ENCODE measurements at places on chromosomes 7 and 10.

GRCh38 chr7:114588506-114588905, 173.9 kb downstream of the FOXP2 start:
- DNase-seq = no peak

- no peak for DNase-seq
Measured at GRCh38 chr7:7962851-7963250, 5.7 kb upstream of the GLCCI1 start.

DNA sequence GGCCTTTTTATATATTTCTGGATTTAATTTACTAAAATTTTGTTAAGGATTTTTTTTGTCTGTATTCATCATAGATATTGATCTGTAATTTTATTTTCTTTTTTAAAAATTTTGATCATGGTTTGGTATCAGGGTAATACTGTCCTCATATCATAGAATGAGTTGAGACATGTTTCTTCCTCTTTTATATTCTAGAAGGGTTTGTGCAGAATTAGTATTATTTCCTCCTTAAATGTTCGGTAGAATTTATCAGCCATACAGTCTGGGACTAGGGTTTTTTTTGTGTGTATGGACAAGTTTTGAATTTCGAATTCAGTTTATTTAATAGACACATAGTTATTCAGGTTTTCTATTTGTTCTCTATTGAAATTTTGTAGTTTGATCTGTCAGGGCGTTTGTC, 54.0 kb downstream of the SHOC2 start:
- DNase-seq = no peak

- DNase-seq = no peak
Measured at GRCh38 chr10:19570991-19571390, 245.2 kb upstream of the PLXDC2 start.

DNA sequence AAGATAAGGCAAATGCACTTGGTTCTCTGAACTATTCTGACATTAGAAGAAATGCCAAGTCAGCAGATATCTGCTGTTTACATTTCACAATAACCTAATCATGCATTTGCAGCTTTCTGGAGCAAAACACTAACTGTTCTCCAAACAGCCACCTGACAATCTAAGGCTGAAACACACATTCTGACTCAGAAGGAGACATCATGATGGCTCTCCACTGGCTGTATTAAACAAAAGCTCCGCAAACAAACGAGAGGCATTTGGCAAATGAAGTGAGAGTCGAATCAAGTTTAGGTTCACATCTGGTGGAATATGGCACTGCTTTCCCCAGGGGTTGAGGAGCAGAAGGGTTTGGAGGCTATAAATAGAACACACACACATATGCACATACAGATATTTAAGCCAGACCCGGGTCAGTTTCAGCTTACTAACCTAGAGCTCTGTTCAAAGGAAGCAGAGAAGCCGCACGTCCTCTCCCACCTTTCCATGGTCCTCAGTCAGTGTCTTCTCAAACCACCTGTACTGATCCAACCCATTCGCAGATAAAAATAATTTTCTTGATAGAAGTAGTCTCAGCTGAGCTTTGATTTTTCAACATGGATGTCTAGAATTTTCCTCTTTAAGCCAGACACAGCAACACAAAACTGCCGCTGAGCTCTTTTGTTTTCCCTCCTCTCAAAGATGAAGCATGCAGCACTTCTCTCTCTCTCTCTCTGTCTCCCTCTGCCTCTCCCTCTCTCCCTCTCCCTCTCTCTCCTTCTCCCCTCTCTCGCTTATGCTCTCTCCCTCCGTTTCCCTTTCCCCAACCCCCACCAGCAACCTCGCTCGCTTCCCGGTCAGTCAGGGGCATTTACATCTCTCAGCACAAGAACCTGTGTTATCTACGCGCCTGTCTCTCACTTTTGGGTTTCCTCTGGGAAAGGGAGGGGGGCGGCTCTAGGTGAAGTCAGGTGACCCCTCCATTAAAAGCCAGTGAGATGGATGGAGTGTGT, 682.8 kb downstream of the MAGI2 start:
- DNase-seq = no peak

DNA sequence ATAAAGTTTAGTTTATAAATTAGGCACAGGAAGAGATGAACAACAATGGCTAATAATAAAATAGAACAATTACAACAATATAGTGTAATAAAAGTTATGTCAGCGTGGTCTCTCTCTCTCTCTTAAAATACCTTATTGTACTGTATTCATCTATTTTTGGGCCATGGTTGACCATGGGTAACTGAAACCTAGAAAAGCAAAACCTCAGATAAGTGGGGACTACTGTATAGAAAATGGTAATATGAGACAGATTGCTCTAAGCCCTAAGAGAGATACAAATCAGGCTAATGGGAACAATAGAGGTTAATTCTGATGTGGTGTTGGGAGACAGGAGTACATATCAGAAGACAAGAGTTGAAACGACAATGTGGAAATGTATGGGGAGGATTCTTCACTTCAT, 86.2 kb downstream of the ZNF365 start:
- no peak for DNase-seq

DNA sequence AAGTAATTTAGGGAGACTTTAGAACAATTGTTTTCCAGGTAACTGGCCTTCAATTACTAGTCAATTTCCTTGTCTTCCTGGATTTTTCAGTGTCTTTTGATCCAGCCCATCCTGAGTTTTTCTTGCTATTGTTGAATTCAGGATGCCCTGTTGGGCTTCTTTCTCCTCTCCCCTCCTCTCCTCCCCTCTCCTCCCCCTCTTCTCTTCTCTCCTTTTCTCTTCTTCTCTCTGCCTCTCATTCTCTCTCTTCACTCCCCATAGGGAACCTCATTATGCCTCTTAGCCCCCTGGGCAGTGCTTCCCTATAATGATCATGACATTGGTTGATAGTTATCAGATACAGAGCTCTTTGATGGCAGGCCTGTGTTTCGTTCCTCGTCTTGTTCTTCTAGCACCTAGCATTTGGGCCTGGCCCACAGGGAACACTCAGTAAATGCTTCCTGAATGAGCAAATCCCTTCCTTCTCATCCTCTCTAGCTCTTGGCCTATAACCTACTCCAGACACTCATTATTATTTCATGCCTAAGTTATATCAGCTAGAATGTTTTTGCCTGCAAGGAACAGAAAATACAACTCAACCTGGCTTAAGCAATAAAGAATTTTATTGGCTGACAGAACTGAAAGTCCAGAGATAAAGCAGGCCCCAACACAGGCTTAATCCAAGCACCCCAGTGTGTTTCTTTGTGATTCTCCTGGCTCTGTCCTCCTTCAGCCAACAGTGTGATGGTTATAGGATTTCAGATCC, 56.8 kb downstream of the CACNB2 start:
- DNase-seq = no peak

- DNase-seq = no peak
Measured at GRCh38 chr7:50848203-50848602, 65.5 kb upstream of the GRB10 start.

DNA sequence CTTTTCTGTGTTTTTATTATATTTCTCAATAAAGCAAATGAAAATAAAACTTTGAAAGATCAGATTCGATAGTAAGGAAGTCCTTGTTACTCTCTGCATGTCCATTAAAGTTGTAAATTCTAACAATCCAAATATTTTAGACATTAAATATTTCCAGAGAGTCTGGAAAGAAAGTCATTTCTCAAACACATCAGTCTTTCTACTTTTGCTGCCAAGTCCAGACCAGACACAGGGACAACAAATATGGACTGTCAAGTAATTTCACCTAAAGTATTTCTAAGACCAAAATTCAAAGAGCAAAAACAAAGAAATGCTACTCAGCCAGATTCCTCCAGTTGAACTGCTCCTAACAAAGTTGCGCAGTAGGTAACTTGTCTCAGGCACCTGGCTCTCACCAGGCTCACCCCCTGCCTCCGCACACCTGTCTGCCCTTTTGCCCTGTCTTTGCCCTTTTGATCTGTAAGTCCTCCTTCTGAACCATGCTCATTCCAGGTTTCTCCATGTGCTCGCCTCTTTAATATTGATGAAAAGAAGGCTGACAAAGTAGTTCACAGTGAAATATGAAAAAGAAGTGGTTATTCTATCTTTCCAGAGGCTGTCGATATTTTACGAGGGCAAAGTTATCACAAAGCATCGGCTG, 300.5 kb downstream of the C7orf25 start:
- no peak for DNase-seq

GRCh38 chr10:88253-88652, 39.2 kb upstream of the TUBB8 start:
- no peak for DNase-seq

DNA sequence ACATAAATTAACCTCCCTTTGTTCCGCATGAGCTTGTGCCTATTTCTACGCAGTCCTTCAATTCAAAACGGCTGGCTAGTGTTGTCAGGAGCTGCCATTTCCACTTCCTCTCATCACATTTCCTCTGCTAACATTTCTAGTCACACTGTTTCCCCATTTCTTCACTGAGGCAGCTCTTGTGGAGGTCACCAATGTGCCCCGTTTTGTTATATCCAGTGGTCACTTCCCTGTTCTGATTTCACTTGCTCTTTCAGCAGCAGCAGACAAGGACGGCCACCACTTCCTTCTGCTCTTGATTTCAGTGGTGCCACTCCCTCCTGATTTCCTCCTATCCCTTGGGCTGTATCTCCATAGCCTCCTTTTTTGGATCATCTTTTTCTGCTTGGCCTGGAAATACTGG, 64.8 kb upstream of the SEC61G start:
- DNase-seq = no peak

DNA sequence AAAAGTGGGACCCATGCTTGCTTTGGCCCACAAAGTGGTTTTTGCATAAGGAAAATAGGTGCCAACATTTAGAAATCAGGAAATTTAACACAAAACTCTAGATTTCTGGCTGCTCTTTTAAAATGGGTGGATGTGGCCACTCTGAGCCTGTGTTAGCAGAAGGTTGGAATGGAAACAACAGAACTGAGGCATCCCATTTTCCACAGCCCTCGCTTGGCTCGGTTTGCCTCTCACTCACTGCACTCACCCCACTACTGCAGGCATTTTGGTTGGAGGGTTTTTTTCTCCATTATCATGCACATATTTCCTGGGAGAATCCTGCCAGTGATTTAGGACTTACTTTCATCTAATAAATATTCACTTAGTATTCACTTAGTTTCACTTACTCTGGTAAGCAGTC, 178.9 kb downstream of the BICC1 start:
- no peak for DNase-seq

- DNase-seq = no peak
Measured at GRCh38 chr7:134941952-134942351, 44.4 kb upstream of the AGBL3 start.

GRCh38 chr7:44650772-44651171, 44.3 kb downstream of the OGDH start:
- no peak for DNase-seq

- no peak for DNase-seq
Measured at GRCh38 chr10:22344781-22345300, 455 bp upstream of the SPAG6 start.

GRCh38 chr7:114854369-114854768, 67.5 kb upstream of the MDFIC start:
- DNase-seq = no peak

DNA sequence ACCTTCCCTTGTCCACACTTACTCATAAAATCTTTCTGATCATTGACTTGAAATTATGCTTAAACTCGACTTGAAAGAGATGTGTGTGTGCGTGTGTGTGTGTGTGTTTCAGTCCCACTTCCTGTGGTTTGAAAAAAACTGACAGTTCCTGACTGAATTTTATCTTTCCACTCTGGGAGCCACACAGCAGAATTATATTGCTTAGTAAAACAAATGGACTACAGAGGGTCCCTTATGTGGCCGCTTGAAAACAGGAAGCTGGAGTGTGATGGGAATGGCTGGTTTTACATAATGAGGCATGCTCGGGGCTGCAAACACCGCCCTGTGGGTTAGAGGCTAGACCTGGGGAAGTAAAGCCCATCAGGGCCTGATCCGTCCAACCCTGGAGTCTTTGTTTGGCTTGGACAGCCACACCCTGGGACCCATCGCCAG, 54.8 kb downstream of the LYZL1 start:
- DNase-seq = no peak

DNA sequence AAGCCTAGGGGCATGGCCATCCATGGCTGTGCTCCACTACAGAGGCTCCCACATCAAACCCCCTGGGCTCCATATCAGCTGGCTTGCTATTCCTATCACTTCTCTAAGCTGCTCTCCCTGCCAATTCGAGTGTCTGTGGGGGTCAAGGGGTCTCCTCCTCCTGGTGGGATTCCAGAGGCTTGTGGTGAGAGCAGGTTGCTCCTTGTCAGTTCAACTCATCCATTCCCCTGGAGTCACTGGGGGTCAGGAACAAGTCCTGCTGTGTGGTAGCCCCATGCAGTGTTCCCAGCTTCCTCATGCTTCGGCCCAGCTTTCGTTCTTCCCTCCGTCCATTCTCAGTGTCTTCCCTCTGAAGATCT, 86.6 kb upstream of the UNC5B start:
- no peak for DNase-seq

DNA sequence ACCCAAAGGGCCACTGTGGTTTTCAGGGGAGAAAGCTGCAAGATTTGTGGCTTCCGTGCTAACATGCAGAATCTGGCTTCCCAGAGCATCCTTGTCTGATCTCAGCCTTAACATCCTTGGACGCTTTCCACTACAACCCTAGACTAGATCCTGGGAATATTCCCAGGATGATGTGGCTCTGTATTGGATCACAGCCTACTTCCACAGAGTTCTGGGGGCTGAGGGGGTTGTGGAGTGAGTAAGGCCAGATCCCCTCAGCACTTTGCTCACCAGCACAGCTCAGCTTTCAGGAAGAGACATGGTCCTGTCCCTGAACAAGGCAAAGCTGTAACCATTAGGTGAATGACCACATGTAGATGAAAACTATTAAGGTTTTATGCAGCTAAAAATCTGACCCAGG, 241.3 kb upstream of the MYO3A start:
- no peak for DNase-seq

DNA sequence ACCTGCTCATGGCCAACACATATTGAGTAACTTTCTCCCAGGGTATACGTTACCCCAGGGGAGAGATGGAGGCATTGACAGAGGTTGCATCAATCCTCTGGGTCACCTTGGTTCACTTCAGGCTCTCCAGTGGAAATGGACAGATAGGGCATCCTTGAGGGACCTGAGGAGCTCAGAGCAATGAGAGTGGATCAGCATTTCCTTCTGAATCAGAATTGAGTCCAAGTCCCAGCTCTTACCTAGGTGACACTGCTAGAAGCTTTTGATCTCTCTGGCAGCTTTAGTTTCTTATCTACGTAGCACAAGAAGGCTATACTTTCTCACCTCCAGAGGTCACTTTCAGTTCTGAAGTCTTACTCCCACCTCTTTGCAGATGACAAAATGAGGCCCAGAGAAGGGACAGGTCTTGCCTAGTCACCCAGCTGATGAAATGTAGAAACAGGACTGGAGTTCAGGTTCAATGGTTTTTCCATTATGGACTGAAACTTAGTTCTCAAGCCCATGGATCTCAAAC, 35.2 kb downstream of the PANK1 start:
- no peak for DNase-seq

- no peak for DNase-seq
Measured at GRCh38 chr7:102008535-102009262, 191.3 kb downstream of the CUX1 start.

DNA sequence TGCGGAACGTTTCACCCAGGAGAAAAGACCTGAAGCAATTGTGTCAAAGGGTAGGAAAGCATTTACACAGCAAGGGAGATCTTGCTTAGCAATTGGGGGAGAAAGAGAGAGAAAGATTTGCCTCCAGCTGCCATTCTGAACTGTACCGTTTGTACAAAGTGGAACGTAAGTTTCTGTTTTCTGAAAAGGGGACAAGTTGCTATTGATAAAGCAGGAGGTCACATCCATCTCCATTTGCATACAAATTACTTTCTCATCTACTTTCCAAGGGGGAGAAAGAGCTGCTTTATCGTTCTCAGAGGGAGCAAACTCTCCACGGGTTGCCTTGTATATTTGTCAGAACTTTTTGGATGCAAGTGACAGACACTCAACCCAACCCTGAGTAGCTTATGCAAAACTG, 92.0 kb upstream of the CARD11 start:
- DNase-seq = no peak

- no peak for DNase-seq
Measured at GRCh38 chr10:131881104-131881880, 19.5 kb upstream of the PPP2R2D start.

Data from activated CD4-positive, alpha-beta T cell treated with anti-CD3 and anti-CD28 coated beads, Interleukin-2, amount 50 U/mL, for 24 hours (primary cell).